Colonic mucosa (tissue), 4 donors: ENCODE measurements at places on chromosomes 1 and 21.

DNA sequence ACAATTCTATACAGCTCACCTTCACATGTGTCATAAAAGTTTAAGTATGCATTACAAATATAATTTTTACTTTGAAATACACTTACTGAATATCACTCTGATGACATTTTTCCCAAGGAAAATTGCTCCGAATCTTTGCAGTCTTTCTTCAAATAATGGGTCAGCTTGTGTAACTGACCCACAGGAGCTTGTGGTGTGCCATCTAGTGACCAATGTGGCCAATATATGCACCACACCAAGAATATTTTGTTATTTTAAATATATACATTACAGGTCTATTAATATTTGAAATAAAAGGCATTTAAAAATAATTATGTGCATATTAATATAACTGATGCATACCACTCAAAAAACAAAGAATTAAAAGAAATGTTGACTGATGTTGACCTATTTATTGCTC is 271.4 kb downstream of the TBX15 start:
- no peak for DNase-seq
- no peaks in the 10 kb centered on the region for H3K4me1 ChIP-seq
- H3K27me3 ChIP-seq: no peaks in the 10 kb centered on the region
- no peak overlapping the region for H3K4me3 ChIP-seq

DNA sequence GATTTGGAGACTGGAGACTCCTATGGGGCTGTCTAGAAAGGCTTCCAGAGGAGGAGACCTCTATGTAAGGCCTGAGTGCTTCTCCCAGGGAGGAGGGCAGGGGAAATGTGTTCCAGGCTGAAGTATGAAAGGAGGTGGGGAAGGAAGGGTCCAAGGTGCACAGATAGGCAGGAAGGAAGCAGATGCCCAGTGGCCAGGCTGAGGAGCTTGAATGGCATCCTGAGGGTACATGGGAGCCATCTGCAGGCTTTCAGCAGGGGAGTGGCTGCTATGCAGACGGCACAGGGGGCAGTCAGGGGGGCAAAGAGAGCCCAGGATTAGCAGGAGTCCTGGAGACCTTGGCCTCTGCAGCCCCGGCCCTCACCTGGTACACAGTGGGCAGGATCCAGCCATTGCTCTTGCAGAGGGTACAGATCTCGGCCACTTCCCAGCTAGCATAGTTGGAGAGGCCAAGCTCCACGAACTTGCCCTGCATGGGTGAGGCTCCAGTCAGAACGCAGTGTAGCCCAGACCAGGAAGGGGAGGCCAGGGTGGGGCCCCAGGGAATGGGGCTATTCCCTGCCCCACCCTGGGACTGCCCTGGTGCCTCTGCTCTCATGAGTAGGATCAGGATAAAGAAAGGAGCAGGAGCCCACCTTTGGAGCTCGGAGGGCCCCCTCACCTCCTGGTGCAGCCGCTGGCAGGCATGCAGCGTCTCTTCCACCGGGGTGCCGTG is 4.0 kb downstream of the AKR7A2 start:
- peaks cover 16% of the 10 kb centered on the region for H3K4me1 ChIP-seq
- H3K27me3 ChIP-seq: no peaks in the 10 kb centered on the region
- DNase-seq: peak; percentile 88
- no peaks in the 10 kb centered on the region for H3K36me3 ChIP-seq
- peak overlapping the region; percentile 74 for H3K27ac ChIP-seq

- no peaks in the 10 kb centered on the region for H3K4me1 ChIP-seq
- no peak overlapping the region for H3K4me3 ChIP-seq
- no peak overlapping the region for H3K27ac ChIP-seq
- H3K36me3 ChIP-seq: no peaks in the 10 kb centered on the region
- H3K27me3 ChIP-seq: no peaks in the 10 kb centered on the region
These were observed 63.2 kb downstream of the CASQ2 start for GRCh38 chr1:115705085-115705951.

GRCh38 chr1:18639368-18640055 is 8.9 kb downstream of the PAX7 start:
- no peak overlapping the region for H3K27ac ChIP-seq
- no peak overlapping the region for H3K4me3 ChIP-seq
- no peak for DNase-seq
- H3K27me3 ChIP-seq: peaks cover 94% of the 10 kb centered on the region

GRCh38 chr1:216884614-216885229 is 161.5 kb upstream of the ESRRG start:
- no peak overlapping the region for H3K27ac ChIP-seq
- DNase-seq: no peak
- no peak overlapping the region for H3K4me3 ChIP-seq
- no peaks in the 10 kb centered on the region for H3K4me1 ChIP-seq
- H3K36me3 ChIP-seq: no peaks in the 10 kb centered on the region
- H3K27me3 ChIP-seq: no peaks in the 10 kb centered on the region

- no peak overlapping the region for H3K4me3 ChIP-seq
- H3K27me3 ChIP-seq: no peaks in the 10 kb centered on the region
- no peak for DNase-seq
- H3K27ac ChIP-seq: no peak overlapping the region
These were observed 3.2 kb downstream of the DENND1B start for GRCh38 chr1:197771904-197772556.

- no peak overlapping the region for H3K4me3 ChIP-seq
- H3K4me1 ChIP-seq: no peaks in the 10 kb centered on the region
- no peaks in the 10 kb centered on the region for H3K36me3 ChIP-seq
- no peaks in the 10 kb centered on the region for H3K27me3 ChIP-seq
These were observed 43.9 kb upstream of the APOBEC4 start for GRCh38 chr1:183696981-183697380.

- DNase-seq: no peak
- H3K4me3 ChIP-seq: no peak overlapping the region
- no peaks in the 10 kb centered on the region for H3K4me1 ChIP-seq
- H3K36me3 ChIP-seq: no peaks in the 10 kb centered on the region
These were observed 20.3 kb downstream of the C2CD2 start for GRCh38 chr21:41933313-41934079.

DNA sequence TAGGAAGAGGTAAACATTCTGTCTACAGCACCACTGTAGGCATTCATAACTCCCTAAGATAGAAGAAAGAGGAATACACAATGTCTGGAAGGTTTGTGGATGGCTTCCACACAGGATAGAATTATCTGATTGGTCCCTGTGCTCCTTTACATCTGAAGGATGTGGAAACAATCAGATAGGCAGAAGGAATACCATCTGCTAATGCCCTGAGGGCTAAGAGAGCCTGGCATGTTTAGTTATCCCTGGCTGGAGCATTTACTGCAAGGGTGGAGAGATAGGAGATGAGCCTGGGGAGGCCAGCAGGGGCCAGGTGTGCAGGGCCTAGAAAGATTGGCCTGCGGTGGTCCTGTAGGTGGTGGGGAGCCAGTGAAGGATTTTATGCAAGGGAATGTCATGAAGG is 8.6 kb upstream of the ACBD3 start:
- H3K4me3 ChIP-seq: no peak overlapping the region
- H3K27ac ChIP-seq: no peak overlapping the region
- no peaks in the 10 kb centered on the region for H3K4me1 ChIP-seq
- no peak for DNase-seq
- H3K36me3 ChIP-seq: no peaks in the 10 kb centered on the region

DNA sequence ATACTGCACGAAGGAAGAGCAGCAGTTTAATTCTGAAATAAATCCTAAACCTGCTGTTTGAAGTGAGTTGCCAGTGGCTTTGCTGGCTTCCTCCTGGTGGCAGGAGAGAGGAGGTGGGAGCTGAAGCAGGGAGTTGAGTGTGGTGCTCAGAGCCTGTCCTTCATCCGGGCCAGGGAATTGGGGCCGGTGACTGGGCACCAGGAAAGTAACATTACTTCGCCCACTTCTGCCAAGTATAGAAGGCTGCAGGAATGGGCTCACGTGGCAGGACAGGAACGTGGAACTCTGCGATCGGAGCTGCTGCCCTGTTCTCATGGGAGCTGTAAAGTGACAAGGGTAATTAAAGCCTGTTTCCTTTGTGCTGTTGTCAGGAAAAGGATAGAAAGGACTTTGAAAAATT is 8.7 kb downstream of the TOR3A start:
- no peaks in the 10 kb centered on the region for H3K4me1 ChIP-seq
- no peak overlapping the region for H3K27ac ChIP-seq
- no peaks in the 10 kb centered on the region for H3K36me3 ChIP-seq
- H3K4me3 ChIP-seq: no peak overlapping the region
- no peak for DNase-seq

DNA sequence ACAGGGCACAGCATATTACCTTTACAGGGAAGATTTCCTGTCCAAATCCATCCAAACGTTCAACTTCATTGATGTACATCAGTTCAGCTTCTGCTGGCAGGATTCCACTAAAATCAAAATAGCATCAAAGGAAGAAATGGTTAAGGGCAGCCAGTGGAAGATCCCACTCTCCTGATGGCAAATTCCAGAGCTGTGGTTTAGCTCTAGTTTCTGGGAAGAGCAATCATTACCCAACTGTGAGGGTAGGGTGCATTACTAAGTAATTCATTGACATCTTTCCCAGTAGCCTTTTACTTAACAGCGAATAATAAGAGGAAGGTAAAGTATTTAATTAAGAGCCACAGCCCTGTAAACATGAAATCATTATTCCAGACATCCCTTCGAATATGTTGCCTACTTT is 120.7 kb downstream of the SMYD2 start:
- H3K4me1 ChIP-seq: no peaks in the 10 kb centered on the region
- H3K4me3 ChIP-seq: no peak overlapping the region

DNA sequence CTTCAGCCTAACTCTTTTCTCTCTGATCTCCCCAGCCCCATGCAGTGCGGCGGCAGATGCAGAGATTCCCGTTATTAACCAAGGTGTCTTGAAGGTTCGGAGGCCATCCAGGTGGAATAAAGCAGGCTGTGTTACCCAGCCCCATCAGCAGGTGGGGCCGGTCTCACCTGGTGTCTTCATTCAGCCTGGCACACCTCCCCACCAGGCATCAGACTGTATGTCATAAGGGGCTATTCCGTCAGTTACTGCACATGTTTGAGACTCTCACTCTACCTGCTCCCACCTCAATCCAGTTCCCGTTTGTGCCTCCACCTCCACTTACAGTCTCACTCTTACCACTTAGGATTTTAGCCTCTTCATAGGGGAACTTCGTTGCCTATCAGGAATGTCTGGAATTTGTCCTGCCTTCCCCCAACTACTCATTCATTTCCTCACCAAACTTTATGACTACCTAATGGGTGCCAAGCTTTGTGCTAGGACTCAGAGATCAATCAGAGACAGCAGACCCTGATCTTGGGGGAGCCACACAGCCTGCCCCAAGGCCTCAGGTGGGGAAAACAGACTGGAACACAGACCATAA is 170.2 kb downstream of the PLPP3 start:
- no peaks in the 10 kb centered on the region for H3K27me3 ChIP-seq
- no peak overlapping the region for H3K4me3 ChIP-seq
- no peaks in the 10 kb centered on the region for H3K36me3 ChIP-seq
- peak; percentile 70 for DNase-seq
- H3K27ac ChIP-seq: no peak overlapping the region

- peaks cover 5% of the 10 kb centered on the region for H3K4me1 ChIP-seq
- DNase-seq: no peak
- H3K27me3 ChIP-seq: no peaks in the 10 kb centered on the region
- H3K27ac ChIP-seq: no peak overlapping the region
These were observed 10.6 kb upstream of the SLC19A1 start for GRCh38 chr21:45552696-45553391.

DNA sequence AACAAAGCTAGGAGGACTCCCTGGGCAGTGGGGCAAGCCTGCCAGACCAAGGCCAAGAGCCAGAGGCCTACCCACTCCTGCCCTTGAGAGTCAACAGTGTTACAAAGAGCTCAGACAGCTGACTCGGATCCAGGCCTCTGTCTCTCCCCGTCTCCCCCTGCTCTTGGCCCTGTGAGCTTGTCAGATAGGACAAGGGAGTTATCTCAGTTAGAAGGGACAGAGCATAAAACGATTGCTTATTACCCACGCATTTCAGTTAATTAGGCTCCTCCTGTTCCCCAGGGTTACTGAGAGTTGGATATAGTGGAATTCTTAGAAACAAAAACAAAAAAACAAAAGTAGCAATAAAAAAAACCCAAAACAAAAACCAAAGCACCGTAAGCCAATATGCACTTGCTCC is 1.3 kb downstream of the SLC41A1 start:
- H3K4me3 ChIP-seq: peak overlapping the region; percentile 90
- H3K27me3 ChIP-seq: no peaks in the 10 kb centered on the region
- no peaks in the 10 kb centered on the region for H3K36me3 ChIP-seq
- no peak for DNase-seq

DNA sequence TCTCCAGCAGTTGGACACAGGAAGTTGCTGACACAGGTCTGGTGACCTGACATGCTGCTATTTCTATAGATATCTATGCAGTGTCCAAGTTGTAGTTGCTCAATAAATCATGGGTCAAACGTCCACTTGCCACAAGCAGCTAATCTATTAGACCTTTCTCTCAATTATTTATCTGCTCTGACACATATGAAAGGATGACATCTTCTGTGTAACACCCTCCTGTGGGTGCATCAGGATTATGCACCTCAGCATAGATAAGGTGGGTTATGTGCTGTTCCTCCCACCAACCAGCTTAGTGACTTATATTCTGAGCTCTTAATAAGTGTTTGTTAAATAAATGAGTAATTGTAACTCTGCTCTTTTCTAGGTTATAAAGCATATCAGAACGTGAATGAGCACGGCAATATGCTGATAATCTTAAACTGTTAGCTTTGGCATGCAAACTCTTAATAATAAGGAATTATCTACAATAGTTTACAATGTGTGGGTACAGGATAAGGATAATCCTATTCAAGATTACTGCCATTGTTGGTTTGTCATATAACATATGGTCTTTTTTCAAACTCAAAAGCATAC is 90.7 kb upstream of the GCLM start:
- H3K27ac ChIP-seq: no peak overlapping the region
- H3K4me3 ChIP-seq: no peak overlapping the region
- DNase-seq: no peak
- no peaks in the 10 kb centered on the region for H3K36me3 ChIP-seq
- no peaks in the 10 kb centered on the region for H3K27me3 ChIP-seq

- no peak overlapping the region for H3K4me3 ChIP-seq
- DNase-seq: no peak
- H3K27me3 ChIP-seq: no peaks in the 10 kb centered on the region
- no peaks in the 10 kb centered on the region for H3K4me1 ChIP-seq
- no peaks in the 10 kb centered on the region for H3K36me3 ChIP-seq
These were observed 14.0 kb downstream of the PKNOX1 start for GRCh38 chr21:42988236-42988965.

DNA sequence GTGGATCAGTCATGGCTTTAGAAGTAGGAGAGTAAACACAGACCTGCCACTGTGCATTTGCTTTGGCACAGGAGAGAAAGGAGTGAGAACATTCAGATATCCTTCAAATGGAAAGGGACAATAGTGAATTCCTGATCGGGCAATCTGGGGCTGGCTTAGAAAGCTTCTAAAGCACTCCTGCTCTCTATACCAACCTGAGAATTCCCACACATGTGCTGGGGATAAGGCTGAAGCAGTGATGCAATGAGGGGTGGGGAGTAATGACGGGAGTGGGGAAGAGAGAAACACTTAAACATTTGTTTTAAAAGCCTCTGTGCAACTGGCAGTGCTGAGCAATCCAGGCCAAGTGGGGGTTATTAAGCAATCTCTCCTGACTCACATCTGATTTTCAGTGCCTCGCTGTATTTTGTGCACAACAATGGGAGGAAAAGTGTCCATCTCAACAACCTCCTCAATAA is 108.8 kb downstream of the KIAA0319L start:
- no peaks in the 10 kb centered on the region for H3K4me1 ChIP-seq
- peaks cover 23% of the 10 kb centered on the region for H3K36me3 ChIP-seq
- no peak overlapping the region for H3K4me3 ChIP-seq
- H3K27me3 ChIP-seq: no peaks in the 10 kb centered on the region
- peak; percentile 24 for DNase-seq
